Colonic mucosa (tissue), 4 donors: ENCODE measurements at places on chromosomes 1 and 21. TPM values are rescaled to one million over a fixed set of nuclear protein-coding genes. Genes with fewer than 3 reads are reported as not detected.

GRCh38 chr1:239861985-239862384, 229.7 kb upstream of the FMN2 start:
- H3K36me3 ChIP-seq = no peaks in the 10 kb centered on the region
- no peaks in the 10 kb centered on the region for H3K4me1 ChIP-seq
- no peaks in the 10 kb centered on the region for H3K27me3 ChIP-seq
- no peak for DNase-seq

GRCh38 chr1:1482856-1483255, 11.3 kb downstream of the ATAD3B start:
- no peak overlapping the region for H3K27ac ChIP-seq
- H3K4me3 ChIP-seq = no peak overlapping the region
- no peaks in the 10 kb centered on the region for H3K27me3 ChIP-seq
- peaks cover 5% of the 10 kb centered on the region for H3K36me3 ChIP-seq

DNA sequence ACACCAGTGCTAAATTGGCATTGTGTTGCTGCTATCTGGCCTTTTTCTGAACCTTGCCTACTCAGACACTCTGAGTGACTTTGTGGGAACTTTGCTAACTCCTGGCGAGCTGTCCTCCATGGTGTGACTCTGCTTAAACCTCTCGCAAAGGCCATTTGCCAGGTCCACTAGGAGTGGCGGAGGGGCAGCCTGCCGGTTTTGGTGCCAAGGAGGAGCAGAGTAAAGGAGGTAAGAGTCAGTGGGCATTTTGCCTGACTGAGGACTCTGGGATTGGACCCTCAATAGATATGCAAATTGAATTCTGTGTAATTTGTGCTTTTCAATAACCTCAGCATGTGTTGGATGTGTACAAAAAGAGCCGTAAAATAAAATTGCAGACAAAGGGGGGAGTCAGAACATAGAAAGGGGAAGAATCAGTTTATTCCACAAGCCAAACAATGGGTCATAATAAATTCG, 386.6 kb upstream of the NFIA start:
- H3K4me1 ChIP-seq = no peaks in the 10 kb centered on the region
- H3K27me3 ChIP-seq = no peaks in the 10 kb centered on the region
- no peak overlapping the region for H3K4me3 ChIP-seq
- no peak for DNase-seq
- H3K36me3 ChIP-seq = no peaks in the 10 kb centered on the region

- DNase-seq = no peak
- no peaks in the 10 kb centered on the region for H3K36me3 ChIP-seq
- H3K27me3 ChIP-seq = no peaks in the 10 kb centered on the region
- H3K4me3 ChIP-seq = no peak overlapping the region
- no peaks in the 10 kb centered on the region for H3K4me1 ChIP-seq
These were observed 164.6 kb downstream of the NCAM2 start for GRCh38 chr21:21162786-21163185.

DNA sequence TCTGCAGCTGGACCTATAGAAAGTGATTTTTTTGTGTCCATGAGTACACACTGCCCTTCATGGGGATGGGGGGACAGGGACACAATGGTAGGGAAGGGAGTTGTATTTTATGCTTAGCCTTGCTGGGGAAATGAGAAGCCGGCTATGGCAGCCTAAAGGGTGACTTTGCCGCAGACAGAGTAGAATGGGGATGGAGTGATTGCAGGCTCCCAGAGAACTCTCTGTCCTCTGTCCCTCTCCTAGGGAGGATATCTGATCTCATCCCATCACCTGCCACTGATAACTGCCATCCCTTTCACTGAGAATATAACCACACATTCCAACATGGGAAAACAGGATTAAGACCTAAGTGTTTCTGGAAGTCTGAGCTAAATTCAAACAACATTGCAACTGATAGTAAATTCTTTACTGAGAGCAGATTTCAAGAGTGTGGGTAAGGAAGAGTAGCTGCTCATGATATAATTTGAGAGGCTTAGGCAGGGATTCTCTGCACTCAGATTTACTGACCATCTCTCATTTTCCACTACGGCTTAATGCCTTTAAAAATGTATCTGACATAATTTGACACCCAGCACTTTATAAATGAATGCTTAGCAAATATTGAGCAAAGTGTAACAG, 13.9 kb downstream of the SH2D1B start:
- H3K36me3 ChIP-seq = no peaks in the 10 kb centered on the region
- DNase-seq = no peak
- H3K4me1 ChIP-seq = no peaks in the 10 kb centered on the region
- no peak overlapping the region for H3K4me3 ChIP-seq

- no peak overlapping the region for H3K4me3 ChIP-seq
- peaks cover 11% of the 10 kb centered on the region for H3K4me1 ChIP-seq
- no peaks in the 10 kb centered on the region for H3K36me3 ChIP-seq
- H3K27ac ChIP-seq = no peak overlapping the region
- no peaks in the 10 kb centered on the region for H3K27me3 ChIP-seq
These were observed 110.4 kb upstream of the IPO9 start for GRCh38 chr1:201718346-201719202.

- no peaks in the 10 kb centered on the region for H3K27me3 ChIP-seq
- H3K27ac ChIP-seq = no peak overlapping the region
- H3K4me3 ChIP-seq = no peak overlapping the region
These were observed 36.2 kb downstream of the ASH1L start for GRCh38 chr1:155526356-155526755.

GRCh38 chr1:67524143-67525052, 94.2 kb upstream of the SERBP1 start:
- H3K27ac ChIP-seq = no peak overlapping the region
- no peaks in the 10 kb centered on the region for H3K27me3 ChIP-seq
- H3K4me1 ChIP-seq = no peaks in the 10 kb centered on the region

GRCh38 chr21:28799926-28800325, 192.8 kb downstream of the LTN1 start:
- no peaks in the 10 kb centered on the region for H3K36me3 ChIP-seq
- no peak for DNase-seq
- H3K27ac ChIP-seq = no peak overlapping the region
- no peak overlapping the region for H3K4me3 ChIP-seq

- H3K27ac ChIP-seq = no peak overlapping the region
- H3K27me3 ChIP-seq = no peaks in the 10 kb centered on the region
- no peak for DNase-seq
- H3K36me3 ChIP-seq = no peaks in the 10 kb centered on the region
- H3K4me1 ChIP-seq = no peaks in the 10 kb centered on the region
These were observed 11.0 kb upstream of the KCNAB2 start for GRCh38 chr1:6034750-6035096.

- H3K36me3 ChIP-seq = no peaks in the 10 kb centered on the region
- H3K27ac ChIP-seq = no peak overlapping the region
- DNase-seq = peak; percentile 49
These were observed 25.1 kb upstream of the CLIC4 start for GRCh38 chr1:24720152-24720551.

GRCh38 chr1:211372463-211372862, 45.8 kb downstream of the TRAF5 start:
- no peaks in the 10 kb centered on the region for H3K36me3 ChIP-seq
- H3K27ac ChIP-seq = no peak overlapping the region
- H3K4me1 ChIP-seq = no peaks in the 10 kb centered on the region
- DNase-seq = no peak
- H3K4me3 ChIP-seq = no peak overlapping the region
- H3K27me3 ChIP-seq = no peaks in the 10 kb centered on the region

- no peaks in the 10 kb centered on the region for H3K4me1 ChIP-seq
- H3K4me3 ChIP-seq = no peak overlapping the region
- no peaks in the 10 kb centered on the region for H3K36me3 ChIP-seq
- H3K27ac ChIP-seq = peak overlapping the region; percentile 20
- no peaks in the 10 kb centered on the region for H3K27me3 ChIP-seq
- DNase-seq = no peak
These were observed 121.5 kb upstream of the KRTAP19-8 start for GRCh38 chr21:31159808-31160207.

- DNase-seq = no peak
- H3K36me3 ChIP-seq = peaks cover 17% of the 10 kb centered on the region
- no peaks in the 10 kb centered on the region for H3K27me3 ChIP-seq
- H3K4me1 ChIP-seq = no peaks in the 10 kb centered on the region
- H3K27ac ChIP-seq = no peak overlapping the region
- no peak overlapping the region for H3K4me3 ChIP-seq
These were observed 15.3 kb upstream of the TMCO2 start for GRCh38 chr1:40232444-40232843.

DNA sequence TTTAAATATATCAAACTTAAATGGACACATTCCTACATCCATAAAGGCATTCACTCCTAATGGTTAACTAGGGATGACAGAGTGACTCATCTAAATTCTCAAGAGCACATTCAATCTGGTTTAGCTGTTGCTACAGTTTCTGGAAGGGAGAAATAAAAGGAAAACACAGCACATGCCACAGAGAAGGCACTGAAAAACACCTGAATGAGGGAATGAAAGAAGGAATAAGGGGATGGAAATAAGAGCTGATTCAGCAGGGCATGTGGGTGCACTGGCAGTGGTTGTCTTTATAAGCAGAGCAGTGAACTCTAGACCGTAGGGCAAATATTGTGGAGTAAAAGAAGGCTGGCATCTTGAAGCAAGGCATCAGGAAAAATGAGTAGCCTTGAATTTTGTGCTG, 79.3 kb downstream of the LHX4 start:
- H3K27me3 ChIP-seq = no peaks in the 10 kb centered on the region
- H3K27ac ChIP-seq = no peak overlapping the region
- no peak overlapping the region for H3K4me3 ChIP-seq
- no peak for DNase-seq
- no peaks in the 10 kb centered on the region for H3K36me3 ChIP-seq
- no peaks in the 10 kb centered on the region for H3K4me1 ChIP-seq

- H3K36me3 ChIP-seq = no peaks in the 10 kb centered on the region
- no peak overlapping the region for H3K27ac ChIP-seq
- no peaks in the 10 kb centered on the region for H3K4me1 ChIP-seq
- no peak overlapping the region for H3K4me3 ChIP-seq
These were observed 9.3 kb downstream of the SPATA45 start for GRCh38 chr1:212838145-212838544.

- H3K4me1 ChIP-seq = no peaks in the 10 kb centered on the region
- H3K36me3 ChIP-seq = no peaks in the 10 kb centered on the region
- H3K4me3 ChIP-seq = no peak overlapping the region
- no peaks in the 10 kb centered on the region for H3K27me3 ChIP-seq
- no peak for DNase-seq
These were observed 31.7 kb downstream of the CNST start for GRCh38 chr1:246597971-246598370.

DNA sequence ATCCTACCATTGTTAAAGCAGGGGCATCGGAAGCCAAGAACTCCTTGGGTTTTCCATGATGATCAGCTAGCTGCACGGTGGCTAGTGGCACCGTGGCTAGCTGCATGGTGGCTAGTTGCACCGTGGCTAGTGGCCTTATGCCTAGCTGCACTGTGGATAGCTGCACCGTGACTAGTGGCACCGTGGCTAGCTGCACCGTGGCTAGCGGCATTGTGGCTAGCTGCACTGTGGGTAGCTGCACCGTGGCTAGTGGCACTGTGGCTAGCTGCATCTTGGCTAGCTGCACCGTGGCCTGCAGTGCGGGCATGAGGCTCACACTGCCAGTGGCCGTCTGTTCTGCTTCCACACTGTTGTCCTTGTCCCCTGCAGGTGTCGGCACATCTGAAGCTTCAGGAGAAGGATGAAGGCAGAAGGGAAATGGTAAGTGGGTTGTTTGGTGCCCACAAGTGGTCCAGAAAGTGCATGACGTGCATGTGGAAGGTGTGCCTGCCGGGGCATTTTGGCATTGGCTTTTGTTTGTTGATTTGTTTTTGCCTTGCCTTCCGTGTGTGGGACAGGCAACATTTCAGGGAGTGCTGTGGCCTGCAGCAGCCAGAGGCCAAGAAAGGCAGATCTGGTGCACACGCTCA, 38.6 kb downstream of the TFF3 start:
- H3K27ac ChIP-seq = no peak overlapping the region
- H3K27me3 ChIP-seq = no peaks in the 10 kb centered on the region
- H3K4me3 ChIP-seq = no peak overlapping the region

DNA sequence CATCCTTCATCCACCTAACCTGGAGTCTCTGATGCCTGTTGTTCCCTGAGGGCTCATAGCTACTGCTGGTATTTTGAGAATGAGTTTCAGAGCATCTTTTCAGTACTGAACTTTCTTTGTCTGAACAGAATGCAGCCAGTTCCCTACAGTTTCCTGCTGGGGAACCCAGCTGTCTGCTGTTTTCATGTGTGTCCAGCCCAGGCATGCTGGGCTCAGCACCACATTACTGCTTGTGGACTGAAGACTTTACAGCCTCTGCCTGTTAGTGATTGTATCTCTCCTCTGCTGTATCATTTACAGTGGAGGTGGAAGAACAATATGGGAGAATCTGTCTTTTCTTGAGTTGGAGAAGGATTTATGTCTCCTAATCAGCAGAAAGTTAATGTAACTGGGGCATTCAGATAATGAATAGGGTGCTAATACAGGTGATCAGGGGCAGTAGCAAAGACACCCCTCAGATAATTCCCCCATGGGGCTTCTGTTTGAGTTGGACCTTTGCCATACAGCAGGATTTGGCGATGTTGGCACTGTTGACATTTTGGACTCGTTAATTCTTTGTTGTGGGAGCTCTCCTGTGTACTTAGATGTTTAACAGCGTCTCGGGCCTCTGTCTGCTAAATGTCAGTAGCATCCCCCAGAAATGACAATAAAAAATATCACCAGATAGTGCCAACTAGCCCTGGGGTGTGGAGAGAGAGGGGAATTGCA, 207.7 kb downstream of the HHAT start:
- no peaks in the 10 kb centered on the region for H3K36me3 ChIP-seq
- H3K27ac ChIP-seq = no peak overlapping the region
- H3K4me1 ChIP-seq = no peaks in the 10 kb centered on the region
- no peak for DNase-seq
- no peaks in the 10 kb centered on the region for H3K27me3 ChIP-seq
- no peak overlapping the region for H3K4me3 ChIP-seq

DNA sequence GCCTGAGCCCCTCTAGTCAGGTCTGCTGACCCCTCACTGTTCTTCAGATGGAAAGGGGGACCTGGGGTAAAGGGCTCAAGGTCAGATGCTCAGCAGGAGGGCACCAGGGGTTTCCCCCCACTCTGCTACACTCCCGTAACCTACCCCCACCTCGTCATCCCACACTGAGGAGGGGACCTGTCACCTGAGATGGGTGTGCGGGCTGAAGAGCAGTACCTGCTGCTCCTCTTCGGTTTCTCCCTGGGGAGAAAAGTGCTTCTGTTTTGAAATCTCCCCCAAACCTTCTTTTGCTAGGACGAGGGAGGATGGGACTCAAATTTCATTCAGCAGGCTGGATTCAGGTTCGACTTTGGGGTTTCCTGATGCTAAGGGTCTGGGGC, 65.2 kb downstream of the SYT2 start:
- H3K4me1 ChIP-seq = peaks cover 5% of the 10 kb centered on the region
- no peak overlapping the region for H3K27ac ChIP-seq
- no peaks in the 10 kb centered on the region for H3K36me3 ChIP-seq
- H3K27me3 ChIP-seq = peaks cover 24% of the 10 kb centered on the region
- no peak for DNase-seq
- H3K4me3 ChIP-seq = no peak overlapping the region

GRCh38 chr1:21449906-21450305, 10.0 kb downstream of the NBPF3 start:
- no peaks in the 10 kb centered on the region for H3K36me3 ChIP-seq
- H3K4me3 ChIP-seq = no peak overlapping the region
- no peaks in the 10 kb centered on the region for H3K4me1 ChIP-seq
- no peak for DNase-seq

The CFHR3 gene
- not detected for total RNA-seq

The IFI6 gene
- total RNA-seq = 18.0 TPM

The ARPC5 gene
- total RNA-seq = 189 TPM

The KAZN gene
- total RNA-seq = 12.2 TPM

The PTBP2 gene
- 17.0 TPM for total RNA-seq

The CDA gene
- total RNA-seq = 110 TPM

The RPE65 gene
- not detected for total RNA-seq

The AVPR1B gene
- total RNA-seq = 0.89 TPM

The HNRNPCL1 gene
- total RNA-seq = not detected

The RAD54L gene
- total RNA-seq = 27.5 TPM

The WNT4 gene
- total RNA-seq = 2.7 TPM

The INSRR gene
- not detected for total RNA-seq
